ENCODE measurements at places on chromosomes 7 and 10.

DNA sequence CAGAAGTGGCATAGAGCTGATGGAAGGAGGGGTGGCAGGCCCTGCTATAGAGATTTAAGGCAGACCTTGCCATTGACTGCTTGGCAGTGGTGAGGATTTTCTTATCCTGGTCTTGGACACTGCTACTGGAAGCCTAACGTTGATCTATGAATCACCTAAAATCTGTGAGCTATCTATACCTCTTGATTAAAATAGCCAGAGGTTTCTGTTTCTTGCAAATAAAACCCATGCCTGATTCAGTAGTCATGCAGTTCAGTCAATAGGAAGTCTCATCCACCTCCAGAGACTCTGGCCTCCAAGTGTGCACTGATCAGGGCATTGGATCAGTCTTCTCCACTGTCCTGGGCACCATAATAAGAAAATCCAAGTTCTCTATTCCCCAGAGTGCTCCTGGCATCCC is 286.5 kb downstream of the PTEN start:
- DNase-seq = no peak

DNA sequence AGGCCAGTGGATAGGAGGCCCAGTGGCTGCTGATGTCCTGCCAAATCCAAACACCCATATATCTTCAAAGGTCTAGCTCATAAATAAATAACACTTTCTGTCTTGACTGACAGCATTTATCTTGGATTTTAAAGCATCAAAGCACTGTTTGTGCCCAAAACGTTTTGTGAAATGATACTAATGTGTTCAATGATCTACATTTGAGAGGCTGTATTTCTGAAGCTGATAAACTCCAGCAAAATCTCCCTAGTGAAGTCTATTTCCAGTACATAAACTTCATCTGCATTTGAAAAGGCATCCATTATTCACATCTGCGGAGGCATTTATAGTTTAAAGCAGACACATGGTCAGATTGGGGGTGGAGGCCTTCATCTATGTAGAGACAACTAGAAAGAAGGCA is 276.3 kb downstream of the HPSE2 start:
- DNase-seq = no peak

- no peak for DNase-seq
Measured at GRCh38 chr10:116665541-116666125, 44.9 kb downstream of the PNLIPRP2 start.

- no peak for DNase-seq
Measured at GRCh38 chr7:29208410-29209250, 14.1 kb downstream of the CHN2 start.

DNA sequence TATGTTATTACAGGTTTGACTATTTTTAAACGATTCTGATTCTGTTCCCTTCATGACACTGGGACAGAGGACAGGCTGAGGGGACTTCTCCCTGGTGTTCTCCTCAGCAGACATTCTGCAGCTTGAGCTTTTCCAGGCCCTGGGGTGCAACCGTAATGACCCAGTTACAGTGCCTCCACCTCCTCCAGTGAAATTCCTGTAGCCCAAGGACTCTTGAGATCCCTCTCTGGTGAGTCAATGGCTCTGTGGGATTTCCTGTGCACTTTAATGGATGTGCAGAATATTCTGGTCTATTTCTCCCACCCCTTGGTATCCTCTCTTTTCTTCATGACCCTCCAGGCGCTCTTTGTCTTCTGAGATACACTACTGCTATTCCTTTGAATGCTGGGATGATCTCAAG is 319.3 kb downstream of the INHBA start:
- no peak for DNase-seq

DNA sequence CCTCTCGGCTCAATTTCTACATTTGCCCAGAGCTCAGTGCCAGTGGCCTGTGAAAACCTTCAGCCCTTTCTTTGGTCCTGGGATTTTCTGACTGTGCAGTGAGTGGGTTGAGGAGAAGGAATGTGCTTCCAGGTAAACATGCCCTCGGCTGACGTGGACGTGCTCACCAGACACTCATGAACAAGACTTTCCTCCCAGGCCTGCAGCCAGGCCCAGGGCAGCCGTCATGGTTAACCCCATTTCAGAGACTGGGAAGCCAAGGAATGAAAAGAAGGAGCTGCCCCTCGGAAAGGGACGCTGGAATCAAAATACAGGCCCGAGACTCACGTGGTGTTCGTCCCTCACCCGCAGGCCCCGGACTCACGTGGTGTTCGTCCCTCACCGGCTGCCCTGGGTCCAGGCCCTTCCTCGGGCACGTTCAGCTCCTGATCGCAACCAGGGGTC is 8.8 kb upstream of the CALML5 start:
- no peak for DNase-seq

DNA sequence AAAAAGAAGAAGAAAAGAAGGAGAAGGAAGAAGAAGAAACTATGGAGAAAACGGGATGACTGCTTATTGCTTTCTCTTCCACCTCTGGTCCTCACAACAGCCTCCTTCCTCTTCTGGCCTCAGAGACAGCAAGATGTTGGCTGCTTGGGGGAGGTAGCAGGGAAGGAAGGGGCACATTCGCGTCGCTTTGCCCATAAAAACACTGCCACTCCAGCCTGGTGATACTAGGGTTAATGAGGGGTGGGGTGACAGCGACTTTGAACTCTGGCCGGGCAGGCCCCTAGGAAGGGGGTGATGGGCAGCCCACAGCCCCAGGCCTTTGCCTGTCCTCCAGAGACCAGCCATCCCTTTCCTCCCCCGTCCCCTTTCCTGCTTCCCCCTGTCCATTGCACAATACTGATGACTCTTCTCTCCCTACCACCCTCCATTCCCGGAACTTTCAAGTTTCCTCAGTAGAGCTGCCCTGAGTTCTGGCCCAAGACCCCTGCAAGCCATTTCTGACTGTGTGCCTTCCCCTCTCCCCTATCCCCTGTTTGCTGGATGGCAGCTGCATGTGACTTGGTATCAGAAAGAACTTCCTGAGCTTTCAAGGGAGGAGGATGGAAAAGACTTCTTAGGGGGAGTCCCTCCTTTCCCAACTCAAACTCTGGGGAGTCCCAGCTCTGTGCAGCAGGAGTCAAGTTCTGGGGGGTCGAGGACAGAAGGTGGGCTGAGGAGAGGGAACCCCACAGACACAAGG is 2.2 kb upstream of the CUEDC2 start:
- DNase-seq = peak; percentile 33

DNA sequence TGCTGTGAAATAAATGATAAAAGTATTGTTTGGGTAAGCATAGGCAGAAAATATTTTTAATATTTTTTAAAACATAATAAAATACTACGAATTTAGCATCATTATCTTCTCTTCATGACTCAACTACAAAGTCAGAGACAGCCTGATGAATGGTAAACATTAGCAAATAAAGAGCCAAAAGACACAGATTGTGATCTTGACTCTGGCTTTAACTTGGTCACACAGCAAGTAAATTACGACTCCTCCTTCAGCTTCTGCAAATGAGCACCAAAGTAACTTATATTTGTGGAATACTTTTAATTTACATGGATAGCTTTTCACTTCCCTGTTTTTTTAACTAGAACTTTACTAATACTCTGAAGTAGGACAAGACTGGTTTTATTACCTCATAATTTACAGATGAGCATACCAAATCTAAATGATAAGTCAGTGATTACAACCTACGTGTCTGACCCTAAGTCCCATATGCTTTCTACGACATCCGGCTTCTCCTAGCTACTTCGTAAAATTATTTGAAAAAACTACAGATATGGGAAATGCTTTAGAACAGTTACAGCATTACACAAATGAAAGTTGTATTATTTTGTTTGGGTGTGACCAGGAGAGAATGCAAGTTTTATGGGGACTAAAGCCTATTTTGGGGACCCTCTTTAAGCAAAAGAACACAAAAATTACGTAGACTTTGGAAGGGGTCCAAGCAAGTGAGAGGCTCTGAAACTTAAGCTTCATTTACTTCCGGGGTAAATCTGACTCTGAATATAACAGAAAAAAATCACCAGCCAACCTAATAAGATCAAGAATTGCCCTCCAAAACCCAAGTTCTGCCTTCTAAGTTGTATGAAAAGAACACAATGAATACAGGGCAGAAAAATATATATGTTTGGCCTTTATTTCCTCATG is 133.8 kb downstream of the CPEB3 start:
- DNase-seq = no peak

DNA sequence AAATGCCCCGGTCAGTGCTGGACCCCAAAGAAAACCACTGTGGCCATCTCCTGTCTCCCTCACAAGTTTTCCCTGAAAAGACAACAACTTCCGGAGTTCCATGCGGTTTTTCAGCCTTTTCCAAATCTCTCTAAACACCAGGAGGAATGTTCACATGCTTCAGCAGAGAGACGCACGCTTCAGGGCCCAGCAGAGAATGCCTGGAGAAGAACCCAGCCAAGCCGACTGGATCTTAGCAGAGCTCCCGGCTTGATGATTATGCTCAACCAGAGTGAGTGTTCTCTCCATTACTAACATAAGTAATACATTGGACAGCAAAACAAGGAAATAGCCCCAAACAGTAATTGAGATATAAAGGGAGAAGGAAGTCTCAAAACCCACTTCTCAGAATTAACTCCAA is 17.9 kb downstream of the PRKCQ start:
- no peak for DNase-seq

- DNase-seq = no peak
Measured at GRCh38 chr7:22113041-22113440, 167.3 kb upstream of the CDCA7L start.

DNA sequence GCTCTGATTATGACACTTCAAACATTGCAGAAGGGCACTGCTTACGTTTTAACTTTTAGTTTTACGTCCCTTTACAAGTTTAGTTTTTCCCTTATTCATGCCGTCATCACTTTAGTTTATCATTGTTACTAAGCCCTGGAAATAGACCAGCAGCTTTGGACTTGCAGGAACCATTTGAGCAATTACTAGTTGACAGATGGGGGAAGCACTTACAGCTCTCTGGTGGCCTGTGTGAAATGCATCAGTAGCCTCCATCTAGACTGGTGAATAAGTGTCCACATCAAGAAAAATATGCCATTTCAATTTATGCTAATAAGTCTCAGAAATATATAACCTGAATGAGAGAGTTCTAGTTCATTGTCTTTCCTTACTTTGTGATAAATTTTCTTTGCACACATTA is 194.9 kb upstream of the GRM3 start:
- DNase-seq = no peak

DNA sequence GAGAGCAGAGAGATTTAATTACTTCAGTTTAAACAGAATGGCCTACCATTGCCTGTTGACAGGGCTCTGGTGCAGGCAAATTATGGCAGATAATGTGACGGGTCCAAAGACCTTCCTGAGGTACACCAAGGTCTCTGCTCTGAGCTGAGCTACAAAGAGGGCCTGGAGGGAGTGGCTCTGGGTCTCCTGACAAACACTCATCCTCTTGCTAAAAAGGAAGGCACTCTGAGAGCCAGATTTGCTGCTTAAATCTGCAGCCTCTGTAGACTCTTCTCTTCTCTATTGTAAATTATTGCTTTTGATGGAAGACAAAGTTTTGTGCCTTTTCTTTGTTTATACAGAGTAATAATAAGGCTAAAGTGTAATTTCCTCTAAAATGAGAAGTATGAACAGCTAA is 529.5 kb upstream of the FZD8 start:
- DNase-seq = no peak

DNA sequence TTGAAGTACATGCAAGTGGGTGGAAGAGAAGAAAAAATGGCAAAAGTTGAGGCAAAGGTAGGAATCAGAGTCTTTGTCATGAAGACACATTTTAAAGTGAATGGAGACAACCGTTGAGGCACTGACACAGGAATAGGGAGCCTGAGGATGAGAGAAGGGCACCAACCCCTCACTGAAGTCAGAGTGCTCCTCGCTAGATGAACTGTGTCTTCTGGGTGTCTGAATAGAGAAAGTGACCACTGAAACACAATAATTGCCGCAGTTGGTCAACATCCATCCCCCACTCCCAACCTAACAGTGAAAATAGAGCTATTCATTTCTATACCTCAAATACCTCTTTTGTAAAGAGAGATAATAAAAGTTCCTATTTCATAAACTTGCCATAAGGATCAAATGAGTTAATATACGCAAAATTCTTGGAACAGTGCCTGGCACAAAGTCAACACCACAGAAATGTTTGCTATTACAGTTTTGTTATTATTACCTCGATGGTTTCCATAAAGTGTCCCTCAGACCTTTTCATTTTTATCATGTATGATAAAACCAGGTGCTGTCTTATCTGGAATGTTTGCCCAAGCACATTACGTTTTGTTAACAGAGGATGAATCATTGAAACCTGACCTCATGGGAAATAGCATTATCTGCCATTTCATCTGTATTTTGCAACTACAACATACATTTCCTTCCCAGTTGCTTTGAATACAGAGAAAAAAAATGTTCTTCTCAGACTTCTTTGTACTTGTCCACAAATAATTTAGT is 61.8 kb upstream of the SP4 start:
- no peak for DNase-seq

DNA sequence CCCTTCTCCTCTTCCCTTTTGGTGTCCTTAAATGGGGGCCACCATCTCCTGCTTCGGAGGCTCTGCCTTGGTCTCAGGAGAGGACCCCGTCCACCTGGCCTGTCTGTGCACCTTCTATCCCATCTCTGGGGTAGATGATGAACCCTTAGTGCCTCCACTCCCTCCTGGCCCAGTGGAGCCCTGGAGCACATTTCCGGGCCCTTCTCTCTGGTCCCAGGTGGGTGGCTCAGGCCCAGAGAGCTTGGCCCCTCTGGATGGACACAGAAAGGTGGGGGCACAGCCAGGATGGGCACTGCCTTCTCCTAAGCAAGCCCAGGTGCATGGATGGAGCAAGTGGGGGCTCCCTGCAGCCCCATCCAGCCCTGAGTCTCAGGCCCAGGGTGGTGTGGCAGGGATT is 121.4 kb upstream of the RET start:
- DNase-seq = no peak

- DNase-seq = no peak
Measured at GRCh38 chr7:35831208-35831607, 30.4 kb downstream of the SEPTIN7 start.

GRCh38 chr7:135684136-135684535 is 21.8 kb downstream of the STMP1 start:
- DNase-seq = no peak

- no peak for DNase-seq
Measured at GRCh38 chr10:34719328-34719727, 95.8 kb downstream of the PARD3 start.

GRCh38 chr7:41448104-41448503 is 254.8 kb downstream of the INHBA start:
- no peak for DNase-seq

DNA sequence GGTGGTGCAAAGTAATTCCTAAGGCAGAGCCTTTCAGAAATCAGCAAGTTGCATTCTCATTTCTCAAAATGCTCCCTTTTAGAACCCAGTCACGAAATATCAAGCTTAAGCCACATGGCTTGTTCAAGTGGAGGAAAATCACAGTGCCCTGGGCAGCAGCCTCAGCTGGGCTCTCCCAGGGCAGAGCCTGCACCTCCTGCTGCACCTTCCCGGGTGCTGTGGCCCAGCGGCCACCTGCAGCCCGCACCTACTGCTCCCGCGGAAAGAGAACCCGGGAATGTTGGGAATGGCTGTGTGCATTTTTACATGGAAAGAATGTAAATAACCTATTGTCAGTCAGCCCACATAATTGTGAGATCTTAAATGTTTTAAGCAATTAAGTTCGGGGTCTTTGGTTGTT is 396.5 kb upstream of the VSTM2A start:
- no peak for DNase-seq
